Activated naive CD8-positive, alpha-beta T cell treated with anti-CD3 and anti-CD28 coated beads, Interleukin-2, amount 10 ng/mL, durations not matched to agents 7 days and 5 days (primary cell): ENCODE measurements at places on chromosomes 2 and 18. TPM values are rescaled to one million over a fixed set of nuclear protein-coding genes. Genes with fewer than 3 reads are reported as not detected.

GAL3ST2 gene
- total RNA-seq = 0.43 TPM

ASPRV1 gene
- 1.2 TPM for total RNA-seq

GRCh38 chr18:6031002-6031401 lies 135.7 kb upstream of the TMEM200C start:
- no peak for DNase-seq

CERKL gene
- total RNA-seq = not detected

DNA sequence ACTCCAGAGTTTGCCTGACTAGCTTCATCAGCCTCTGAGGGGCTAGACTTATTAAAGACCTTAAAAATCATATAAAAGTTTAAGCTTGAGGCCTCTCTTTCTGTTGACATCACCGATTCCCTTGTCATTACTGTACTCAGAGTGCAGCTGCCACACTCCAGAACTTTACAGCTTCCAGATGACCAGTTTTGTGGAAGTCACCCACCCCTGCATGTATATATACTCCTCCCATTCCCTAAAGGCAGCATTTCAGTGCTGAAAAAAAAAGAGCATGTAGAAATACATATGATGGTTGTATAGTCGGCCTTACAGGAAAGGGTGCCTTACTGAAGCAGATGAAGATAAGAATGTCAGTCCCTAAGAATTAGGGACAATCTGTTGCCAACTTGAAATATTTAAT lies 117.3 kb downstream of the FEZ2 start:
- DNase-seq = no peak
